Uterine smooth muscle cell (primary cell): ENCODE measurements at places on chromosomes 7 and 10. TPM values are rescaled to one million over a fixed set of nuclear protein-coding genes. Genes with fewer than 3 reads are reported as not detected.

The SPAM1 gene
- total RNA-seq, result not detected in 2 replicates

The HTR7 gene
- total RNA-seq, result 0.87 and 1.1 TPM in 2 replicates

The PRSS37 gene
- total RNA-seq, result not detected in 2 replicates

The ADIRF gene
- 36.3 and 73.0 TPM in 2 replicates for total RNA-seq

The SP4 gene
- total RNA-seq, result 4.9 and 5.1 TPM in 2 replicates

The GPR26 gene
- not detected in 2 replicates for total RNA-seq

The CC2D2B gene
- not detected in 2 replicates for total RNA-seq

The MRC1 gene
- under 0.01 and 0.12 TPM in 2 replicates for total RNA-seq

The CTAGE6 gene
- 0.12 and 0.44 TPM in 2 replicates for total RNA-seq

The CCDC186 gene
- 12.2 and 18.5 TPM in 2 replicates for total RNA-seq

The ENKUR gene
- total RNA-seq, result under 0.01 and 0.11 TPM in 2 replicates

The DYNC1I1 gene
- total RNA-seq, result 0.62 and 2.1 TPM in 2 replicates

The TCERG1L gene
- under 0.01 TPM in 1 of 2 replicates, not detected in the other for total RNA-seq

The CRTAC1 gene
- not detected in 2 replicates for total RNA-seq

The ZC3HAV1 gene
- 25.3 and 28.9 TPM in 2 replicates for total RNA-seq

The ZFAND2A gene
- total RNA-seq, result 8.1 and 20.5 TPM in 2 replicates

The ICA1 gene
- 1.3 and 2.7 TPM in 2 replicates for total RNA-seq

The POM121C gene
- total RNA-seq, result 11.6 and 13.1 TPM in 2 replicates

The EN2 gene
- not detected in 2 replicates for total RNA-seq

The PPA1 gene
- 216 and 241 TPM in 2 replicates for total RNA-seq

The ASZ1 gene
- total RNA-seq, result not detected in 2 replicates

The NSUN6 gene
- total RNA-seq, result 10.6 and 14.1 TPM in 2 replicates

The NPM3 gene
- 156 and 182 TPM in 2 replicates for total RNA-seq

The SPDYE2 gene
- not detected in 2 replicates for total RNA-seq

The NUTM2A gene
- 0.62 TPM in 1 of 2 replicates, not detected in the other for total RNA-seq

The ZNF3 gene
- total RNA-seq, result 23.4 and 24.0 TPM in 2 replicates

The CPA2 gene
- not detected in 2 replicates for total RNA-seq

The FAM131B gene
- 2.3 and 4.1 TPM in 2 replicates for total RNA-seq

The ANXA8 gene
- total RNA-seq, result 0.12 and 0.22 TPM in 2 replicates
